ENCODE measurements at places on chromosomes 3 and 15. TPM values are rescaled to one million over a fixed set of nuclear protein-coding genes. Genes with fewer than 3 reads are reported as not detected.

Gene TEX9
- total RNA-seq: 4.9 TPM

GRCh38 chr3:138113326-138113725 is 2.1 kb downstream of the DZIP1L start:
- DNase-seq: no peak

GRCh38 chr15:56327721-56328502 is 37.3 kb upstream of the TEX9 start:
- DNase-seq: peak; percentile 96

DNA sequence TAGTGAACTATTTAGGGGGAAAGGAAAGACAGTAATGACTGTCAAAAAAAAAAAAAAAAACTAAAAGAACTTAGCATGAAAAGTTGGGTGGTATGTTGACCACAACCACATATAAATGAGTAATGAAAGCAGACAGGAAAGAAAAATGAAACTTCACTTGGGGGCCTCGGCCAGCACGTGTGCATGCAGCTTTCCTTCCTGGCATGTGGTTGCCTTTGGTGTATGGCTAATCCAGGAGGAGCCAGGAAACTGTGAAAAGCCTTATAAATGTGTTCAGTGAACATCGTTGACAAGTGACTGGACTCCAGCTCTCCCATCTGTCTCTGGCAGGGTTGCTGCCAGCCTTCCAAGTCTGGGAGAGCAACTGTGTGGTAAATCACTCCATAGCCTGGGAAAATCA is 195.1 kb downstream of the DTWD1 start:
- DNase-seq: no peak

- DNase-seq: no peak
Measured at GRCh38 chr3:18772699-18773305, 347.7 kb upstream of the SATB1 start.
